ENCODE measurements at places on chromosomes 13 and 19.

DNA sequence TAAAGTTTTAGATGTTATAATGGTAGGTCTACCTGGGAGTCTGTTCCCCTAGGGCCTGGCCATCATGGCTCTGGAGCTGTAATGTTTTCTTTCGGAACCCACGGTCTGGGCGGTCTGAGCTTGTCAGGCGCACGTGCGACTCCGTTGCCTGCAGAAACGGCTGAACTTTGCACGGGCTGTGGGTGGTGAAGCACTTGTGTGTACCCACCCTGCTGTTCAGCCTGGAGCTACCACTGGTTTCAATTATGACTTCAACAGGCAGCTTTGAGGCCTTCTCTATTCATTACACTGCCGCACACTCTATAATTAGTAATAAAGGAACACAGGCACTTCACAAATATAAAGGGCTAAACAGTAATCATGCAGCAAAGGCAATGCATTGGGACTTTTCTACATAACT is 6.0 kb downstream of the PCDH8 start:
- DNase-seq = no peak

DNA sequence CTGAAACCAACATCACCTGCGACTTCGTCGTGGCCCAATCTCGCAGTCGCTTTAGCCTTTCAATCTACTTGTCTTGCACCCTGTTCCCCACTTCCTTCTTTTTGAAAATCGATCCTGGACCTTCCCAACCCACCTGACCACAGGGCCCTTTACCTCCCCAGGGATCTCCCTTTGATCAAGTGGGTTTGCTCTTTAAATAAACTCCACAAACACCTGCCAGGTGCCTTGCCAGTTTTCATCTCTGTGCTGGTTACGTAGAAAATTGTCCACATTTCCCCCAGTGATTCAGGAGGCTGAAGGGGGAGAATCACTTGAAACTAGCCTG is 14.5 kb upstream of the RAB20 start:
- DNase-seq = no peak

GRCh38 chr13:95926231-95926630 is 127.0 kb downstream of the UGGT2 start:
- DNase-seq = no peak

GRCh38 chr19:16324384-16325160 is at the start of gene KLF2:
Gene KLF2 (plus strand): TSS chr19:16324826. CDS start chr19:16324924, 98 bp downstream.
- DNase-seq = peak; percentile 66

- DNase-seq = no peak
Observed at GRCh38 chr19:55958356-55958755, 10.7 kb downstream of the NLRP8 start.

DNA sequence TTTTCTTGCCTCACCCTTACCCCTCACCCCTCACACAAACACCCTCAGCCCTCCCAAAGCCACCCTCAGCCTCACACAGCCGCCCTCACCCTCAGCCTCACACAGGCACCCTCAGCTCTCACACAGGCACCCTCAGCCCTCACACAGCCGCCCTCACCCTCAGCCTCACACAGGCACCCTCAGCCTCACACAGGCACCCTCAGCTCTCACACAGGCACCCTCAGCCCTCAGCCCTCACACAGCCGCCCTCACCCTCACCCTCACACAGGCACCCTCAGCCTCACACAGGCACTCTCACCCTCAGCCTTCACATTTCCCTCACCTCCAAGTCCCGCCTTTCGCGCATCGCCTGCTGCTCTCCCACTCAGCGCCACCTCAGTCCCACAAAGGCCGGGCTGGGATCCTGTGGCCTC is 287 bp upstream of the ZSCAN22 start:
- DNase-seq = no peak

DNA sequence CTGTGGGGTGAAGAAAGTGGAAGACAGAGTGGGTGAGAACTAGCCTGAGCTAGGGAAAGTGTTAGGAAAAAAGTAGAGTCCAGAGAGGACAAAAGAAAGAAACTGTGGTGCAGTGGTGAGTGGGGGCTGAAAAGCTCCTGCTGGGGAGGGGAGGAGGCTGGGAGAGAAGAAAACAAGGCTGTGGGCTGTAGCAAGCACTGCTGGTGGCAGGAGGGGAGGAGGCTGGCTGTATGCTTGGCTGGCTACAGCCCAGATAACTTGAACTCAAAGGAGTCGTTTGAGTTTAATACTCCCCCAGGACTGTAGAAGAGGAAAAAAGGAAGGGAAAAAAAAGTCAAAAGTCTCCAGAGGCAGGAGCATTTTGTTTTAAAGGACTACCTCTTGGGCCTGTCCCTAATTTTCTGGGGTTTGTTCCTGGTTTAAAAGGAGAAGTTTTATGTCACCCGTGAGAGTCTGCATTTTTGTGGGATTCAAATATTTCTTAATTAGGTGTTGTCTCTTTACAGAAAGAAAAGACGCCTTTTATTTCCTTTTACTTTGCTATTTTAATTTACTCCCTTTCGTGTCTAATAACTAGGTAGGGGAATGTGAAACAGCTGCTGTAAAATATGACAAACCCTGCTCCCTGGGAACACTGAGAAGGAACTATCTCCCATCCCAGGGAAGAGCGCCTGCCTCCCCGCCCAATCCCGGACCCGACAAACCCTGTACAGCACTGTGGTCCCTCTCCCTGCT is 21.7 kb downstream of the ZIC5 start:
- DNase-seq = no peak
